ENCODE measurements at places on chromosomes 7 and 10.

- DNase-seq: no peak
Observed at GRCh38 chr7:156529956-156530355, 110.6 kb upstream of the RNF32 start.

GRCh38 chr7:31562002-31562401 lies 48.1 kb downstream of the ITPRID1 start:
- DNase-seq: no peak

- no peak for DNase-seq
Observed at GRCh38 chr10:3226960-3227744, 54.6 kb upstream of the PITRM1 start.

GRCh38 chr10:14429043-14429700 lies 98.4 kb upstream of the FRMD4A start:
- DNase-seq: peak; percentile 28

GRCh38 chr10:66964946-66965345 lies 39.1 kb downstream of the LRRTM3 start:
- DNase-seq: peak; percentile 35

DNA sequence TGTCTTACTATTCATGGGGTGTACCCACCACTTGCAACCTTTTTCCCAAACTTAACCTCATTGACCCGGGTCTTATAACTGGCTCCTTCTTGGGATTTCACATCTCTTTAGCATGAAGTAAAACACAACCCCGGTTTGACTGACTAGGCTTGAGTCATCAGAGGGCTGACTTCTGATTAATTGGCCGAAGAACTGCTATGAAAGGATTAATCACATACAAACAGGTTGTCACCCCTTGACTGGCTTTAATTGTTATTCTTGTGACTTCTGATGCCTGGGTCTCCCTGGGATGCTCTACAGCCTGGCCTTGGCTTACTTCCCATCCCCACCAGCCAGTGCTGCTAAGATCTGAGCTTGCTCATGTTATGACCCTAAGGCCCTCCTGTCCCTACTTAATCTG lies 8.8 kb upstream of the CRPPA start:
- DNase-seq: no peak

- no peak for DNase-seq
Observed at GRCh38 chr10:117311261-117311660, 64.0 kb downstream of the PDZD8 start.

DNA sequence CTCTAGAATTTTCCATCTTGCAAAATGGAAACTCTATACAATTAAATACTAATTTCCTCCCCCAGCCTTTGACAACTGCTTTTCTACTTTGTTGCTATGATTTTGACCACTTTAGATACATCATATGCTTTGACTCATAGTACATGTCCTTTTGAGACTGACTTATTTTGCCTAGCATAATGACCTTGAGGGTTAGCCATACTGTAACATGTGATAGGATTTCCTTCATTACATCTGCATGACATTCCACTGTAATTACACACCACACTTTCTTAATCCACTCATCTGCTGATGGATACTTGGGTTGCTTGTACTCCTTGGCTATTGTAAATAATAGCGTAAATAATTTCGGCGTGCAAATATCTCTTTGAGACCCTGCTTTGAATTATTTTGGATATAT lies 127.7 kb downstream of the JAZF1 start:
- DNase-seq: no peak

DNA sequence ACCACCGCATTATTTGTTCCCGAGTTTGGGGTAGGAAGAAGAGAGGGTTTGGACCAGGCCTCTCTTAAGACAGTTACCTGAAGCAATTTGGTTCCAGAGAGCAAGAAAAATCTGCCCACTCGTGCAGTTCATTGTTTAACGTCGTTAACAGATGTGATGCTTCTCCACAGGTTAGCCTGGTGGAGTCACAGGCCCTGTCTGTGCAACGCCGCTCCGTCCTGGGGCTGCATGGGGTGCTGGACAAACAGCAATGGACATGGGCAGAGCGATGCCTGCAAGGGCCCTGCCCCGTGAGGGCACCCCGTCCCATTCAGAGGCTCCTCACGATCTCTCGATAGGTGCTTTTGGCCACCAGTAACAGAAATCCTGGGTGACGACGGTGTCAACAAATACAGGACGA lies 9.7 kb downstream of the FOXL3 start:
- DNase-seq: no peak

GRCh38 chr10:23293145-23293724 lies 51.4 kb downstream of the C10orf67 start:
- DNase-seq: peak; percentile 86

DNA sequence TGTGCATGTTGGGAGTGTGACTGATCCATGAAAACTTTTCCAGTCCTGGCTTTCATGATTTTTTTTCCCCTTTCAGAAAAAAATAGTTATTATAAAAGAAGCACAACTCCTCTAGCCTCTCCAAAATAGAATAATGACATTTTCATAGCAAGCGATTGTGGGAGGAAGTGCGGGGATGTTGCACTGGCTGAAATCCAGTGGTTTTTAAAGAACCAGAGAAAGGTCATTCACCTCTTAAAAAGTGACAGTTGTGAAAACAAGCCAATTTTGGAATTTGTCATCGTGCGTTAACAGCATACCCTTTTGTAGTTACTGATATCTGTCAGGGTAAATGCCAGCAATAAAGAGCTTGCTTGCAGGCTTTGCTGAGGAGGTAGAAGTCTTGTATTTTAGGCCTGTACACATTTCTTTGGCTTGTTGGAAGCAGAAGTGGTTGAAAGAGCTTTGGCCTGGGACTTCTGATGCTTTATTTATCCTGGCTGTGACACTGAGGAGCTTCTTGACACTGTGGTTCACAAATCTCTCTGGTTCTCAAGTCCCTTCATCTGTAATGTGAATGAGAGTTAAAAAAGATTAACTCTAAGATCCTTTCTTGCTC lies 545.9 kb downstream of the REEP3 start:
- no peak for DNase-seq

GRCh38 chr7:100510437-100511239 lies 26.9 kb downstream of the NYAP1 start:
- DNase-seq: no peak

GRCh38 chr10:112769611-112770370 lies 180.3 kb upstream of the TCF7L2 start:
- no peak for DNase-seq

GRCh38 chr7:113087071-113087998 lies 708 bp upstream of the GPR85 start:
- peak; percentile 30 for DNase-seq

DNA sequence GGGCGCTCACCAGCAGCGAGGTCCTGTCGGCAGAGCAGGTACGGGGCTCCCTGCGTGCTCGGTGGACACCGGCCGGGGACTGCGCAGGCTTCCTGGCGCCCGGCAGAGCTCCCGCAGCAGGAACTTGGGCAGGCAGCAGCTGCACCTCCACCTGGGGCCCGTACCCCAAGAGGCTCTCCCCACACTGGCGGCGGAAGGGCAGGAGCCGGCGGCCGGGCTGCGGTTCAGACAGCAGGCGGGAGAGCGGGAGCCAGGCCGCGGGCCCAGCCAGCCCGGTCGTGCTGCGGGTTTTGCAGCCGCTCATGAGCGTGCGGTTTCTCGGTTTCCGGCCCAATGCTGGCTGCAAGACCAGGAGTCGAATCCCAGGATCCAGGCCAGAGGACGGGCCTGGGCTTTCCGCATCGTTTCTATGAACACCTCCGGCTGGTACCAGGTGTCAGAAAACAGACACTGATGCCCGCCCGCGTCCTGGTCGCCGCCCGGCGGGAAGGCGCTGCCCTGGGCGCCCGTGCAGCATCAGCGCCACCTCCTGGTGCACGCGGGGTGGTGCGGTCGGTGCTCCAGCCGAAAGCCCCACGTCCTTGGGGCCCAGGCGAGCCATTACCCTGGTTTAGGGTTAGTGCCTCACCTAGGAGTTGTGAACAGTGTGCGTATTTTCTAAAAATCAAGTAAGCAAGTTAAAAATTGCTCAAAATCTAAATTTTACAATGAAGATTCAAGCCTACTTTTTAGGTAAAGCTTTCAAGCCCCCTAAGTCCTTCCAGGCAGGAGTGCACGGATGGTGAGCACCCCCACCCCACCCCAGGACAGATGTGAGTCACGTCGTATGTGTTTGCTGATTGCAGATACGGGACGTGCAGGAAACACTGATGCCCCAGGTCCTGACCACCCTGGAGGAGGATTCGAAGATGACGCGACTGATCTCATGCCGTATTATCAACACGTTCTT lies 47.4 kb upstream of the PRKAR1B start:
- DNase-seq: peak; percentile 78

DNA sequence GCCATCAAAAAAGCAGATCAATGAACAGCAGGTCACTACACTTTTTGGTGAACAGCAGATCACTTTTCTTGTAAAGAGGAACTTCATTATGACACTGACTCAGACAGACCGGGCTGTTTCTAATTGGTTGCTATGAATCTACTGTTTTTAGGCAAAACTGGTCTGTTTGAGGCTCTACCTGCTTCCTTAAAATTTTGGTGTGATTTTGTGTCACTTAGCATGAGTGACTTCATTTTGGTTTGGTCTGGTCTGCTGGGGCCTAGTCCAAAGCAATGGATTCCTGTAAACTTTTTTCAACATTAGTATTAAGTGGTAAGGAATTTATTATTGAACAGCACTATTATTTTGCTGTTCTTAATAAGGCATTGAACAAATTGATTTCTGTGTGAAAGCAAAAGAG lies 41.8 kb upstream of the C10orf71 start:
- DNase-seq: no peak

DNA sequence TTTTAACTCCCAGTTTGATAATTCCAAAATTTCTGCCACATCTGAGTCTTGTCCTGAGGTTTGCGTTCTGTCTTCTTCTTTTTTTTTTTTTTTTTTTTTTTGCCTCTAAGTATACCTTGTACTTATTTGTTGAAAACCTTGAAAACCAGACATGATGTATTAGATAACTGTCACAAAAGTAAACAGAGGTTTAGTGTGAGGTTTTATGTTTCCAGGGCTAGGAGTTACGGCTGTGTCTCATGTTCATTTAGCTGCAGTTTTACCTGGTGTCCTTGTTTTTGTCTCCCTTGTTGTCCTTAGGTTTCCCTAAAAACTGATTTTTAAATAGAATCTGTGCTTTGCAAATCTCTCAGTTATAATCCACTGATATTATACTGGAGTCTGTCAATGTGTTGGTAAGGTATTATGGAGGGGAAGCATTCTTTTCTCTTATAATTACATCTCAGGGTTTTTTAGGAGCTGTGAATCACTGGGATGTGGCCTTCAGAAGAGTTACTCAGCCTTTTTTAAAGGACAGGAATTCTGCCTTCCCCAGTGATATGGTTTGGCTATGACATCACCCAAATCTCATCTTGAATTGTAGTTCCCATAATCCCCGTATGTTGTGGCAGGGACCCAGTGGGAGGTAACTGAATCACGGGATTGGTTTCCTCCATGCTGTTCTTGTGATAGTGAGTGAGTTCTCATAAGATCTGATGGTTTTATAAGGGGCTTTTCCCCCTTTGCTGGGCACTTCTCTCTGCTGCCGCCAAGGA lies 95.0 kb downstream of the CDCA7L start:
- no peak for DNase-seq

DNA sequence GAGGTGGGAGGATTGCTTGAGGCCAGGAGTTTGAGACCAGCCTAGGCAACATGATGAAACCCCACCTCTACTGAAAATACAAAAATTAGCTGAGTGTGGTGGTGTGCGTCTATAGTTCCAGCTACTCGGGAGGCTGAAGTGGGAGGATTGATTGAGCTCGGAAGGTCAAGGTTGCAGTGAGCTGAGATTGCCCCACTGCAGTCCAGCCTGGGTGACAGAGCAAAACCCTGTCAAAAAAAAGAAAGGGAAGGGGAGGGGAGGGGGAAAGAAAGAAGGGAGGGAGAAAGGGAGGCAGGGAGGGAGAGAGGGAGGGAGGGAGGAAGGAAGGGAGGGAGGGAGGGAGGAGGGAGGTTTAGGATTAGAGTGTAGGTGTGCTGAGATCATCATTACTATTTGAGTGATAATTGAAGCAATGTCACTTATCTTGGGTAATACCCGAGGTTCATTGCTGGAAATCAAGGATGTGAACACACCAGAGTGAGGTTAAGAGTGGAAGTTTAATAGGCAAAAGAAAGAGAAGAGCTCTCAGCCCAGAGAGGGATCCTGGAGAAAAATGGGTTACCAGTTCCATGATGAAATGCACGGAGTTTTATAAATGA lies 27.6 kb downstream of the VCL start:
- no peak for DNase-seq

DNA sequence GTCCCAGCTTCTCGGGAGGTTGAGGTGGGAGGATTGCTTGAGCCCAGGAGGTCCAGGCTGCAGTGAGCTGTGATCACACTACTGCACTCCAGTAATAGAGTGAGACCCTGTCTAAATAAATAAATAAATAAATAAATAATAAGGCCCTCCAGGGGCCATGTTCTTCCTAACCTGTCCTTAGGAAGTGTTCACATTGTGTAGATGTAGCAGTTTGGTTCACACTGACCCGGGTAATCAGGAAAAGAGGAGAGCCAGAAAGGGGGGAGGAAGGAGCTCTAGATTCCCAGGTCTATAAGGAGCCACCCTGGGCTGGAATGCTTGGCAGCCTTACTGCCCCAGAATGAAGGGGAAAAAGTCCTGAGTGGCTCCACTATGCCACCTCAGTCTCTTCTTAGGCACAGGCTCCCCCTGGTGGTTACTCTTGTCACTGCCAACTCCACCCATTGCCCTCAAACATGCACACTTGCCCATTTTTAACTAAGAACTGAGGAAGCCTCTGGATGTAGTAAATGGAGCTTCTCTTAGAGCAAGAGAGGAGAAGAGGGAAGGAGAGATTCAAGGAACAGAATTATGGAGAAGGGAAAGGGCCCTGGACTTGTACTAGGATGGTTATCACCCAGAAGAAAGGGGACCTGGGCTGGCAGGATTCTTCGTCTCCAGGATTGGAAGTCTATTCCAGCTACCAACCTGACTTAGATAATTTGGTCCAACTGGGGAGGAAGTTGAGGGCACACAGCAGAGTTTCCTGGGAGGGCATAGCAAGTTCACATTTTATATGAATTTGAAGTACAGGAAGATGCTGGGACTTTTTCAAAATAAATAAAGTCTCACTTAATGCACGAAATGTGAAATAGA lies 7.8 kb downstream of the HPS6 start:
- peak; percentile 86 for DNase-seq

DNA sequence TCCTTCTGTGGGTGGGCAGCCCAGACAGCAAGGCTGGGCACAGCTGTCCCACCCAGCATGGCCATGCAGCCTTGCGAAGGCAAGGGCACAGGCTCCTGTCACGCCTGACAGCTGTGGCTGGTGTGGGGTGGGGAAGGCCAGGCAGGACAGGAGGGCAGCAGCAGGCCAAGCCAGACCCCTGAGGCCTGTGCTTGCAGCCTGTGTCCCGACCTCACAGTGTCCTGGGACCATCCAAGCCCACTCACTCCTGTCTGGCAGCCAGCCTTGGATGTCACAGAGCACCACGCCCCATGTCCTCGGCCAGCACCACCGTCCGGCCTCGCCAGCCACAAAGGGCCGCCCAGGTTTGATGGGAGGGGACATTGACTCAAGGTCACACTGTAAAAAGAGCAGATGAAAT lies 85.5 kb upstream of the LRRC4 start:
- DNase-seq: no peak

DNA sequence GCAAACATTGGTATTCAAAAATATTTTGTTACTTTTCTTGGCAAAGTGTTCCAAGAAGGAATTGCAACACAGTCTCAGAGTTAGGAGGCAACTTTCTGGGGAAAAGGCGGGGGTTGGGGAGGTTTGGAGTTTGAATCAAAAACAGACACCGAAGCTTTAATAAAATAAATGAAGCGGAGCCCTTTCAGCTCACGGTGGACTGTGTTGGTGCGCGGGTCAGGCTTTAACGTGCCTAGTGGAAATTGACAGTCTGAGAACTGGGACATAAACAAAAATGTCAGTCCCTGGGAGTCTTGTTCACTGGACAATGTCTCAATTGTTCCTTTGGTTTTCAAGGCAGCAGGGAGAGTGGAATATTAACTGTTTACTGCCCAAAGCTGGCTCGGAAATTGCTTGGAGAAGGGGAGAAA lies 109.3 kb downstream of the TCF7L2 start:
- DNase-seq: peak; percentile 49
